Hindlimb muscle (tissue), 1 donor: ENCODE measurements at places on chromosomes 16 and 17. TPM values are rescaled to one million over a fixed set of nuclear protein-coding genes. Genes with fewer than 3 reads are reported as not detected.

The GP2 gene
- polyA plus RNA-seq, result not detected

The DPEP1 gene
- 0.39 TPM for polyA plus RNA-seq

The SPAG5 gene
- 21.7 TPM for polyA plus RNA-seq

The USP43 gene
- 0.81 TPM for polyA plus RNA-seq

DNA sequence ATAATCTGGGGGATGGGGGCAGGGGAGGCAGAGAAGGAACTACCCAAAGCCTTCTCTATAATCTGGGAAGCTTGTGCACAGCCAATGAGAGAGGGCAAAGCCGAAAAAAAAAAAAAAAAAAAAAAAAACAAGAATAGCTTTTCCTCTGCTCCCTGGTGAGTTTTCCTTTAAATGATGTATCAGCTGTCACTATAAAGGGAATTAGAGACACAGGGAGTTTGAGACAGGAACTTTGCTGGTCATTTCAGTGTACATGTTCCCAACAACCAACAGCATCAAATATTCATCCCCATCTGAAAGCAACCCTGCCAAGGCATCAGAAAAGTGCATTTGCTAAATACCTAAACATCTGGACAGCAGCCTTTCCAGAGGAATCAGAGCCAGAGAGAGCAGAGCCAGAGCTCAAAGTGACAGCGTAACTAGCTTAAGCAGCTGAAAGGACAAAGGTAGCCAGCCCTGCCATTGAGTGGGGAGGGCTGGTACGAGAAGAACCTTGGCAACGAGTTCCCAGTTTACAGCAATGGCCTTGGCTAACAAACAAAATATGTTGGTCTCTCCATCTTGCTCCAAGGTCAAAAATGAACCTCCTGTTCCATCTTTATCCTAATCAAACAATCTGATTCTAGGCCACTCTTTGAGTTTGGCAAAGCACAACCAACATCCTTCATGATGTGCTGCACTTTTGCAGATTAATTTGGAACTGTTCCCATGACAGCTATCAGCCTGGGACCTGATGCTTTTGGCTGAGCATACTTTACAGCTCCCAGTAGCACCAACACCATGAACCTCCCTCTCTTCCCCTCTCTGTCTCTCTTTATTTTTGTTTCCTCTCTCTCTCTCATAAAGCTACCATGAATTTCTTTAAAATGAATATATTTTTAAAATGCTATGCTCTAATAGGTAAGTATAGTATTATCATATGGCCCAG lies 143.7 kb upstream of the GNAO1 start:
- peak; percentile 18 for DNase-seq

DNA sequence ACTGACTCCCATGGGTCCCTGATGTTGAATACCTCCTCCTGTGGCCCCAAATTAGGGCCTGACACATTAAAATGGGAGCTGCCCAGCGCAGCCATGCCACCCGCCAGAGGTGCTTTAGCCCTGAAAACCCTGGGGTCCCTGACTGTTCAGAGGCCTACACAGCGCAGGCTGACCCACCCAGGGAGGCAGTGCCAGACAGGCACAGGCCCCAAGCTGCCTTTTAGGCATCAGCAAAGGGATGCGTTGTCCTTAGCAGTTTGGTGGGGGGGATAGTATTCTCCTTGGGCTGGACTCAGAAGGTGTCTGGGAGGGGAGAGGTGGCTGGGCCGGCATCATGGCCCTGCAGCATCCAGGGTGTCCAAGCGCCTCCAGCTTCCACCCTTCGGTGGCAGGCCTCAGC lies 1.4 kb downstream of the RAPGEFL1 start:
- DNase-seq, result no peak

GRCh38 chr16:86363836-86364618 lies 146.3 kb upstream of the FOXF1 start:
- DNase-seq, result no peak

DNA sequence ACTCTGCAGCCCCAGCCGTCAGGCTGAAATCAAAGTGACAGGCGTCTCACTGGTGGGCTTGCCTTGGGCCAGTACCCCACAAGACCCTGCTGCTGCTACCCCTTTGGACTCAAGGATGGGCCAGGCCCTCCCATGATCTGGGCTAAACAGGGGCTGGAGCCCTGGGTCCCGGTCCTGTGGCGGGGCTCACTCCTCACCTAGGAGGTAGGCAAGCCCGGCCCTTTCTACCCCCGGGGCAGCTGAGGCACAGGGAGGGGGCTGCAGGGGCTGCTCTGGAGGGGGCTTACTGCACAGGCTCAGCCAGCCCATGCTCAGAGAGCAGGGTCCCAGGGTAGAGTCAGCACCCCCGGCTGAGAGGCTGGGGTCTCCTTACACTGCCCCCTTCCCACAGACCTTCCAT lies 23.6 kb downstream of the KATNB1 start:
- DNase-seq, result no peak

- no peak for DNase-seq
These were observed 13.5 kb downstream of the TMC6 start for GRCh38 chr17:78114831-78115723.

DNA sequence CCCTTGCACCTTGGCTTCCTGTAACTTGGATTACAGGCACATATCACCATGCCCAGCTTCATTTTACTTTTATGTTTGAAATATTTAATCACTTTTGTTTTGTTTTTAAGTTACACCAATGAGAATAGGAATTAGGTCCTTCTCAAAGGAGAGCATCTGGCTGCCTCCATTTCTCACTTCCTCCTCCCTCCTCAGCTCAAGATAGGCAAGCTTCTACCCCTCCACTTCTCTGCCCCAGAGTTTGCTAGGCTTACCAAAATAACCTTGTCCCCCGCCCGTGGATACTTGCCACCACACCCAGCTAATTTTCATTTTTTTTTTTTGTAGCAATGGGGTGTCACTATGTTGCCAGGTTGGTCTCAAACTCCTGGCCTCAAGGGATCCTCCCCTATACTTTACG lies 17.9 kb downstream of the GABARAPL2 start:
- DNase-seq, result no peak

DNA sequence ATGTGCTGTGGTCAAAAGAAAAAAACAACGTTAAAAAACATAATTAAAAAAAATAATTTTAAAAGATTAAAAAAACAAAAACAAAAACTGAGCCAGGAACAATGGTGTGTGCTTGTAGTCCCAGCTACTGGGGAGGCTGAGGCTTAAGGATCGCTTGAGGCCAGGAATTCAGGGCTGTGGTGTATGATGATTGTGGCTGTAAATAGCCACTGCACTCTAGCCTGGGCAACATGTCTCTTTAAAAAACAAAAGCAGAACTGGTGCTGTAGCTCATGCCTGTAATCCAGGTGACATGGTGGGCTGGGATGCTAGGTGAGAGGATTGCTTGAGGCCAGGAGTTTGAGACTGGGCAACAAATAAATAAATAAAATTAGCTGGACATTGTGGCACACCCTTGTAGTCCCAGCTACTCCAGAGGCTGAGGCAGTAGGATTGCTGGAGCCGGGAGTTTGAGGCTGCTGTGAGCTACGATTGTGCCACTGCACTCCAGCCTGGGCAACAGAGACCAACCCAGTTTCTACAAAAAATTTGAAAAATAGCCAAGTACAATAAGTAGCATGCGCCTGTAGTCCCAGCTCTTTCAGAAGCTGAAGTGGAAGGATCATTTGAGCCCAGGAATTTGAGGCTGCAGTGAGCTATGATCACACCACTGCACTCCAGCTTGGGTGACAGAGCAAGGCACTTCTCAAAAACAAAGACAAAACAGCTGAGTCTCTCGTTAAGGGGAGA lies 43.6 kb downstream of the NFATC3 start:
- no peak for DNase-seq

GRCh38 chr16:77834635-77835540 lies 46.5 kb downstream of the VAT1L start:
- DNase-seq, result peak; percentile 57

- DNase-seq, result no peak
These were observed 1.1 kb upstream of the TRPV3 start for GRCh38 chr17:3558603-3559269.
